ENCODE measurements at places on chromosomes 7 and 10. TPM values are rescaled to one million over a fixed set of nuclear protein-coding genes. Genes with fewer than 3 reads are reported as not detected.

DNA sequence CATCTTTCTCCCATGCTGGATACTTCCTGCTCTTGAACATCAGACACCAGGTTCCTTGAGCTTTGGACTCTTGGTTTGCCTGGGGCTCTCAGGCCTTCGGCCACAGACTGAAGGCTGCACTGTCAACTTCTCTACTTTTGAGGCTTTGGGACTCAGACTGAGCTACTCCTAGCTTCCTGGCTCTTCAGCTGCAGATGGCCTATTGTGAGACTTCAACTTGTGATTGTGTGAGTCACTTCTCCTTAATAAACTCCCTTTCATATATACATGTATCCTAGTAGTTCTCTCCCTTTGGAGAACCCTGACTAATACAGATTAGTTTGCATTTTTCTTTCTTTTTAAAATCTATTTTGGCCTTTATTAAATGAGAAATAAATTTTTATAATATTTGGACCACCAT lies 276.2 kb upstream of the SEMA3C start:
- DNase-seq, result no peak

Gene OIT3
- total RNA-seq, result not detected

- no peak for DNase-seq
These were observed 656.6 kb downstream of the LRMDA start for GRCh38 chr10:76088008-76088407.

Gene RBP3
- total RNA-seq, result not detected

DNA sequence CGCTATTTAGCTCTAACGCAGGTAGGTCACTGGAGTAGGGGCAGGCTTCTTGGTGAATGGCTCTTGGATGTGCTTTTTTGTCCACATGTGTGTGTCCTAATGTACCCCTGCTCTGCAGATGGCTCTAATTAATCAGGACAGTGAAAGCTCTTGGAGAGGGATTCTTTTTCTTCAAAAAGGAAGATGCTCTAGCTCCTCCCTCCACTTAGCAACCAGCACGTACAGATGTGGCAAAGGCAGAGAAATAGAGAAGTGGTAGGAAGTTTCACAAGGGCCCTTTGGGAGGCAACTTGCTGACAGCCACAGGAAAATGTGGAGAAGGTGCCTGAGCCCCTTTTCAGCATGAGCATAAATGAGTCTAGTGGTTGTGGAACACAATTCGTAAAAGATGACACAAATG lies 221.7 kb downstream of the PLXNA4 start:
- DNase-seq, result no peak

- peak; percentile 77 for DNase-seq
These were observed 277.6 kb downstream of the GATA3 start for GRCh38 chr10:8331896-8332729.

Gene SMURF1
- 19.0 TPM for total RNA-seq

Gene GPC2
- total RNA-seq, result 3.6 TPM

Gene WASL
- total RNA-seq, result 12.8 TPM
